ENCODE measurements at places on chromosomes 13 and 19.

DNA sequence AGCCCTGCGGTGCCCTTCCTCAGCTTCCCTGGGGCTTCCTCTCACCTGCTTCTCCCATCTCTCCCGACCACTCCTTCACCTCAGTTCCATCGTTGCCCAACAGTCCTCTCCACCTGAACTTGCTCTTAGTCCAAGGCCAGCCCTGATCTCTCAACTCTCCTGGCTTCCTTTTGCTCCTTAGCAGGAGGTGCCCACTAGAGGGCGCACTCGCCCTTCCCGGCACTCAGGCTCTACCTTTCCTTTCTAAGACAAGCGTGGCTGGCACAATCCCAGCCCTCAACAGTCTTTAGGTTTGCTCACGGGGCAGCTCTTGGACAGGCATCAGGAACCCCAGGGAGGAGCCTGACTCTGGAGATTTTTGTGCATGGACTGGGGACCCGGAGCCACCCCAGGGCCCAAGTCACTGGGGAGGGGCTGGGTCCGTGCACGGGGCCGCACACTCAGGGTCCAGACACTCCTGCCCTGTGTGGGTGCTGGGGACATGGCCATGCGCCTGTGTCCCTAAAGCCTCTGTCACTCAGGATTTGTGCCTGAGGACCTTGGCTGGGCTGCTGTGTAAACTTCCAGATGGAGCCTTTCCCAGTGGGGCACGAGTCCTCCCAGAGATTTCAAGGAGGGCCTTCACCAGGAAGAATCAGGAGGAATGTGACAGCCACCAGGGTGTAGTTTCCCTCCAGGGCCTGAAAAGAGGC lies 12.1 kb upstream of the CEACAM8 start:
- DNase-seq, result no peak

DNA sequence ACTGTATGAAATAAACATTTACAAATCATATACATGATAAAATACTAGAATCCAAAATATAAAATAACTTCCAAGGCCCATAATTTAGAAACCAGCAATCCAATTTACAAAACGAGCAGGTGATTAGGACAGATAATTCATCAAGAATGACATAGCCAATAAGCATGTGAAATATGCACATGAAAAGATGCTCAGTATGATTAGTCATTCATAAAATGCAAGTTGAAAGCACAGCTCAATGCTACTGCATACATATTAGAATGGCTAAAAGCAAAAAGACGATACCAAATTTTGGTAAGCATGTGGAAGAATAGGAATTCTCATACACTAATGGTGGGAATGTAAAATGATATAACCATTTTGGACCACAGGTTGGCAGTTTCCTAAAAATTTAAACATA lies 837.2 kb upstream of the MIR17HG start:
- DNase-seq, result no peak

DNA sequence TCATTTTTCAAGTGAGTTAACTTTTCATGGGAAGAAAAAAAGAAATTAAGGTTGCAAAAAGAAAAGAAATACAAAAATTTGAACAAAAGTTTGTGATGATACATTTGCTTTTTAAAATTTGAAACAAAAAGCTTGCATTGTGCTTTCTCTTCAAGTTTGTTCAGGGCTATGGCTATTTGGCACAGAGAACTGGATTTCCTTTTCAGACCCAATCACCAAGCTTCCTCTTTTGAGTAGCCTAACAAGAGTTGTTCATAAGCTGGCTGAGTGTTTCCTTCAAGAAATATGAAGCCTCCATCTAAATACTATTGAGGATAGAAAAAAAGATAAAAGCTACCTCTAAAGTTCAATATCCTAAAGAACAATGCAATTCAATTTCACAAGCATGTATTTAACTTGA lies 787.8 kb downstream of the LIG4 start:
- DNase-seq, result no peak

DNA sequence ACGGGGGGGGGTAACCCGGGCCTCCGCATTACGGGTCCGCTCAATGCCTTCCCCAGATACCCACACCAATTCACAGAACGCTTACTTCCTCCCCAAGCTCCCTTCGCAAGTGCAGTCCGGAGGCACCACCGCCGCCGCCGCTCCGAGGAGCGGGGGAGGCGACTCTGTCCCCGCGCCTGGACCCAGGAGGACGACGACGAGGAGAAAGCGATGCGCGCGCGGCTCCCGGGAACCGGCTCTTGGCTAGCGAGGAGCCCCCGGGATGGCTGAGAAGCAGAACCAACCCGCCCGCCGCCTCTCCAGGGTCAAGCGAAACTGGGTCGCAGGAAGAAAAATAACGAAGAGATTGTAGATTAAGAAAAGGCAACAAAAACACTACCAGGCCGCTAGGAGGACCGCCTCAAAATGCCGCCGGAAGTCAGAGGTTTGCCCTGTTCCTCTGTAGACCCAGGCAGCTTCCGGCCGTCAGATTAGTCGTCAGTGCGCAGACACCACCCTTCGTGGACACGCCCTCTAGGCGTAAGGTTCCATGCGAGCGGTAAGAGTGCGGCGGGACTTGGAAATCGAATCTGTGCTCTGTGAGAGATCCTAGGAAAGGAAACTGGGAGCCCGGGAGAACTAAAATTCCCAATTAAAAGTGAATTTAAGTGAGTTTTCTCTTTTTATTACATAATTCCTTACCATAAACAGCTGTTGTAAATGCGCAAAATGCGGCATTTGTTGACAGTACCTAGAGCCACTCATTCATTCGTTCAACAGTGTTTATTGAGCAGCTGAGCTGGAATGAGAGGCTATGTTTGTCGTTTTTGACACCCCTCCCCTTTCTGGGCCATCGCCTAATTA lies at the start of gene ZC3H13:
Gene ZC3H13 (minus strand): TSS at position 428 of the 843 bp plus-strand sequence. CDS start 7,239 bp downstream, outside the sequence.
- peak; percentile 49 for DNase-seq

DNA sequence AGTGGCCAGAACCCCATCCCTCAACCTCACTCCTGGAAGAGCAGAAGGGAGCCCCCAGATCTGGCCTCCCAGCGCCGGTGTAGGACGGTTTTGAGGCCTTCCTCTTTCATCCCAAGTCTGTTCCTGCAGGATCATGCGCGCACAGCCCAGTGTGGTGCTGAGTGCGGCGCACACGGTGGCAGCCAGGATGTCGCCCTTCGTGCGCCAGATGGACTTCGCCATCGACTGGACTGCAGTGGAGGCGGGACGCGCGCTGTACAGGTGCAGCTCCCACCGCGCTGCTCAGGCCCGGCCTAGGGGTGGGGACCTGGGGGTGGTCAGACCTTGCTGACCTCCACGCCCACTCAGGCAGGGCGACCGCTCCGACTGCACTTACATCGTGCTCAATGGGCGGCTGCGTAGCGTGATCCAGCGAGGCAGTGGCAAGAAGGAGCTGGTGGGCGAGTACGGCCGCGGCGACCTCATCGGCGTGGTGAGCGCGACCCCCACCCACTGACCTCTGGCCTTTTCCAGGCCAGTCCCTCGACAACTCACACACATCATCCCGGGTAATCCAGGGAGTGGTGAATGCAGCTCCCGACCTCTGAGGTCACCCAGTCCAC lies 14.8 kb downstream of the PNPLA6 start:
- no peak for DNase-seq

DNA sequence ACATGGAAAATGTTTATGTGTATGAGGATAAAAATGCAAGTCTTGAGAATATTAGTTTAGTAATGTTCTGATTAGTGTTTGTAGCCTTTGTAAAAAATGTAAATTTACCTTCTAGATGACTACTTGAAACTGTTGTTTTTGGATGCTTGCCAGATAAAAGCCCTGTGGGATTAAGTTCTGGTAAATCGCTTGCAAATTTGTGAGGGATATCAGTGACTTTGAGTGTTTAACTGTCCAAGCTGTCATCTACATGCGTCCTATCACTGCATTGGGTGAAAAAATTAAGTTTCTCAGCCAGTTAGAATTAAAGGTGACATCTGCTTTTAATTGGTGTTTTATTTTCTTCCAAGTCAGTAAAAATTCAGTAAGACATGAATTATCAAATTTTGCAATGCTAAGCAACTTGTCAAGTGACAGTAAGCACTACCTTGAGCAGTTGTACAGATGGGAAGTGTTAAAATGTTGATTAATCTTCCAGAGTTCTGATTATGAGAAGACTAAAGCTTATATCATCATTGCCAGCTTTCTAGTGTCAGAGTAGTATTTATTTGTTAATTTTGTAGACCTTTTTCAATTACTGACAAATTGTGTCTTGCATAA lies 88.0 kb downstream of the PCCA start:
- DNase-seq, result no peak

DNA sequence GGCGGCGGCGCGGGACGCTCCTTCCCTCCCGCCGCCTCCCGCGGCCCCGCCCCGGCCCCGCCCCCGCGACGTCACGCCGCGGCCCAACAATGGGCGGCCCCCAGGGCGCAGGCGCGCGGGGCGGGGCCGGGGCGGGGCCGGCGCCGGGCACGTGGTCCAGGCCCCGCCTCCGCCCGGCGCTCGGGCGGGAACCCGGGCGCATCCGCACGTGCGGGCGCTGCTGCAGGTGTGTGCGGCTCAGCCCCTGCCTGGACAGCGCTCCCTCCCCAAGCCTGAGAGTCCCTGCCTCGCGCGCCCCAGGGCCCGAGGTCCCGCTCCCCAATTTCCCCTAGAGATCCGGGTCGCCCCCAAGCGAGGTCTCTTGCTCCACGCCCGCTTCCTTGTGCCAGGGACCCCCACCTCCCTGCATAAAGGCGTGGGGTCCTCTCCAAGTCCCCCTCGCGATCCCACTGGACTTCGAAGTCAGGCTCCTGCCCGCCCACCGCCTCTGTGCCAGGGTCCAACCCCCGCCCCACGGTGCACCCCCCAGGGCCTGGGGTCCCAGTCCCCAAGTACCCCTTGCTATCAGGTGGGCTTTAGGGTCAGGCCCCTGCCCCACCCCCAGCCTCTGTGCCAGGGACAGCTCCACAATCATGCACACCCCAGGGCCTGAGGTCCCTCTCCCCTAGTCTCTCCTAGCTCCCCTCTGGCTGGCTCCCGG lies at the start of gene MEX3D:
Gene MEX3D (minus strand): TSS at position 6 of the 700 bp plus-strand sequence. CDS start 267 bp downstream, outside the sequence.
- peak; percentile 21 for DNase-seq

DNA sequence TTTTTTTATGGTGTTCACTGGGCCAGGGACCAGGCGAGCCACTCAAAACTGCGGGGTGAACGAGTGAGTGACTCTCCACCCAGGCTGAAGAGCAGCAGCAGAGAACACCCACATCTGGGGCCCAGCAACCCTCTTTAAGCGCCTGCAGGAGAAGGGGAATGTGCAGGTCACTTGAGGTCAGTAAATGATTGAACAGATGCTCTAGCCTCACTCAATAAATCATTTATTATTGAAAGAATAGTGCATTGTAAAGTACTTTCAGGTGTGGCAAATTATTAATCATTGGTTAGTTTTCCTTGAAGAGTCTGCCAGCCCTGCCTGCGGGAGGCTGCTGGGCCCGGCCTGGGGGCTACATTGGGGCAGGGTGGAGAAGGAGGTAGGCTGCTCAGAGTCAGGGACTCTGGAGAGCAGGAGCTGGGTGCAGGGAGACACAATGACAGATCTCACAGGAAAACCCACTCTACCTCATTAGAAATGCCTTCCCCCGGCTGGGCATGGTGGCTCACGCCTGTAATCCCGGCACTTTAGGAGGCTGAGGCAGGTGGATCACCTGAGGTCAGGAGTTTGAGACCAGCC lies 42.5 kb downstream of the ABCC4 start:
- no peak for DNase-seq

DNA sequence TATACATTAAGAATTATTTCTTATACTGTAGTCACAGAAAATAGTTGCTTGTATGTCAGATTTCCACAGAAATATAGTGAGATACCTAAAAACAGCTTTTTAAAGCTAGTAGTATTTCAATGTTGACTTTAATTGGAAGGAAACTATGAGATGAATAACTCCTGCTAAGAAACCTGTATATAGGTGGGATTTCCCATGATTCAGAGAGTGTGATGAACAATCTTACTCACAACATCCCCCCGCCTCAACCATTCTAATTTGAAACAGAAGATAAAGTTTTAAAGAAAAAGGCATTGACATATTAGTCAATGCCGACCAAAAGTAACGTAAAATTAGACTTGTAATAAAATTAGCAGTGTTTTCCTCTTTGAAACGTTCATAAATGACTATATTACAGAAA lies 1.4 kb upstream of the MIR17HG start:
- DNase-seq, result no peak

GRCh38 chr19:4288091-4288777 lies 9.2 kb downstream of the SHD start:
- DNase-seq, result no peak

DNA sequence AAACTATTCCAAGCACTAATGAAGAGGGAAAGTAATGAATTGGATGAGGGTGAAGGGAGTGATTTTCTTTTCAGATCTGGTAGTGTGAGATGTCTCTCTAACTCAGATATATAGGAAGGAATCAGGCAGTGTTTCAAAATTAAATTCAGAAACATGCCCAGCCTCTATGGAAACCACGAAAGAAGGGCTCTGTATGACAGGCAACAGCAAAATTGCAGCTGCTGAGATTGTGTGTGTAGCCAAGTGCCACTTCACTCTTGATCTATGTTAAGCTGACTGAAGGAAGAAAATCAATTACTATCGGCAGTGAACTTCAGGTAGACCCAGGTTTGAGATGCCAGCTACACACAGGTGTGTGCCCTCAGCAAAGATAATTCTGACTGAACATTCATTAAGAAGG lies 387.4 kb downstream of the PCDH9 start:
- DNase-seq, result peak; percentile 21

- no peak for DNase-seq
Measured at GRCh38 chr19:12886969-12887747, at the start of gene KLF1. Gene KLF1, minus strand, starts transcription at chr19:12887201. Its CDS starts 61 bp downstream, at chr19:12887140.

- DNase-seq, result no peak
Measured at GRCh38 chr19:18606281-18607225, at the start of gene CRLF1. Gene CRLF1, minus strand, starts transcription at chr19:18606799. Its CDS starts 143 bp downstream, at chr19:18606656.

- no peak for DNase-seq
Measured at GRCh38 chr19:892243-892893, 619 bp downstream of the MED16 start.

DNA sequence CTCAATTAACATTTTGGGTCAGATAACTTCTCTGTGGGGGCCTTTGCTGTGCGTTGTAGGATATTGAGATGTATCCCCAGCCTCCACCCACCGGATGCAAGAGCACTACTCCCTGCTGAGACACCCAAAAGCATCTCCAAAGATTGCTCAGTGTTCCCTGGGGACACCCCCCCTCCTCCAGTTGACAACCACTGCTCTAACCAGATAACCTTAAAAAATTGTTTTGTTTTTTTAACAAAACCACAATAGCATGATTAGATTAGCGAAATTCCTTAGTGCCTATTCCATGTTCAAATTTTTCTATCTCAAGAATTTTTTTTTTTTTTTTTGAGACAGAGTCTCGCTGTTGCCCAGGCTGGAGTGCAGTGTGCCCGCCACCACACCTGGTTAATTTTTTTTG lies 2.6 kb upstream of the EPN1 start:
- no peak for DNase-seq

DNA sequence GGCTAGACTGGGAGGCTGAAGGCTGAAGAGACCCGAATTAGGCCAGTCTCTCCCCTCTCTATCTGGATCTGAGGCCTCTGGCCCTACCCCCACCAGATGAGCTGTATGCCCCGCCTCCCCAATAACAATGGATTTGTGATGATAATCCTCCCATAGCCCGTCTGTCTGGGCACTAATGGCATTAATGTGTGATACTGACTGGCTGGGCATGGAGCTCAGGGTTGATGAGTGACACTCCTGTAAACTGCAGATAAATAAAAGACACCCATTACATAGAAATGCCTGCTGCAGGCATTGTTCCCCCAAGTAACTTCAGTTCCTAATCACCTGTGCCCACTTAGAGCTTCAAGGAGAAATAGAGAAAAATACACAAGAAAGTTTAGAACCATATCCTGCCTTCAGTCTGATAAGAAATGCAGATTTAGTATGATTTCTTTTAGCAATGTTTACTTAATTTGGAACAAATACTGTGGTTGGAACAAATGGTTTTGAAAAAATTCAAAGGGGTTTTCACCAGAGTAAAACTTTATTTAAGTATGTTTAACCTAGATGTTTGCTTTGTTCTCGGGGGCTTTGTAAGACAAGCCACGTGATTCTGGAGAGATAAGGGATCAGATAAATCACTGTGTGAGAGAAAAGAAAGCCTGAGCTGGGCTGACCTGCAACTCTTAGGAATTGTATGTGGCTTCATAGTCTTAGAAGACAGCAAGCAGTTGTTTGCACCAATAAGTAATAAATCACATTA lies 60.3 kb downstream of the TNFRSF19 start:
- no peak for DNase-seq

Data from NCI-H510A (cell line).